ENCODE measurements at places on chromosomes 3 and 15. TPM values are rescaled to one million over a fixed set of nuclear protein-coding genes. Genes with fewer than 3 reads are reported as not detected.

Gene MAP6D1
- 2.1 TPM for total RNA-seq

Gene ATP13A3
- total RNA-seq = 48.1 TPM

Gene ZPLD1
- not detected for total RNA-seq

Gene PAK6
- total RNA-seq = 2.1 TPM

Gene TRH
- not detected for total RNA-seq

Gene ANKUB1
- not detected for total RNA-seq

Gene GRAMD2A
- not detected for total RNA-seq

Gene EPHB3
- 0.58 TPM for total RNA-seq

Gene IL12A
- 0.69 TPM for total RNA-seq

Gene NR1I2
- 0.47 TPM for total RNA-seq

Gene FBXO22
- total RNA-seq = 9.9 TPM

Gene BNC1
- not detected for total RNA-seq

Gene CCDC54
- total RNA-seq = not detected

Gene ARHGAP31
- total RNA-seq = 2.7 TPM

Gene LRRC2
- total RNA-seq = 0.58 TPM

Gene TMEM40
- not detected for total RNA-seq

Gene KNG1
- 0.47 TPM for total RNA-seq

Gene C3orf20
- 0.19 TPM for total RNA-seq

Gene ZBED2
- 0.35 TPM for total RNA-seq

Gene ATP10A
- 65.5 TPM for total RNA-seq

Data from T-cell (primary cell).